ENCODE measurements at places on chromosomes 7 and 10.

- no peak for DNase-seq
Measured at GRCh38 chr7:72416846-72417245, 4.7 kb upstream of the CALN1 start.

- DNase-seq, result no peak
Measured at GRCh38 chr10:94193466-94193924, 169.2 kb downstream of the NOC3L start.

DNA sequence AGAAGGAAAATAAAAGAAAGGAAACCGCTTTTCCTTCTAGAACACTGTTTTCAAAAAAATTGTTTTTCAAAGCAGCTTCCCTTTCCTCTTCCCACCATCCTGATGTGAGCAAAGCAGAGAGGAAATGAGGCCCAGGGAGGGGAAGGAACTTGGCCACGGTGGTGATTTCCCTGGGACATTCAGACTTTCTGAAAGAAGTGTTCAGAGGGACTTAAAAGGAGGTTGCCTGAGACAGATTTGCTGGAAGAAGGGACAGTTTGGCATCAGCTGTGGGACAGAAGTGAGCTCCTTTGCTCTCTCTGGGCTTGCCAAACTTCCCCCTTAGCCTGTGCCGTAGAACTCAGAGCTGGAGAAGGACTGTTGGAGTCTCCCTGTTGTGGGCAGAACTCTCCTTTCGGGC is 30.3 kb downstream of the ADCYAP1R1 start:
- no peak for DNase-seq

GRCh38 chr7:118009419-118009818 is 136.2 kb upstream of the CTTNBP2 start:
- DNase-seq, result no peak

DNA sequence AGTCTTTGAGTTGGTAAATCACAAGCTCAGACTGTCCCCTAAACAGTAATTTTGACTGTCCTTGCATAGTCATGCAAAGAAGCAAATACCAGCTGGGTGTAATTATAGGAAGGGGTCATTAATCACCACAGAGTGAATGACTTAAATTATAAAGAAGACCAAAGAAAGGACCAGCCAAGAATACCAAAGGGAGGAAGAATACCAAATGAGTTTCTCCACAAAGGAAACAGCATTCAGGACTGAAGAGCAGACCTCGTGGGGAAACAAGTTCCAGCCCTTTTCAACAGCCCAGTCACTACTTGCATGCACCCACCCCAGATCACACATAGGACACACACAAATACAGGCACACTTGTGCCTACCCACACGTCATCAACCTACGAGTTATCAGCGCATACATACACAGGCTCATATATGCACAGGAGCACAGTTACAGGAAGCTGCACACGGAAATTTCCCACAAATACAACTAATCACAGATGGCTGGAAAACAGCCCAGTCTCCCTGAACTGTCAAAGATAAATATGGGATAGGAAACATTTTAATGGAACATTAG is 77.6 kb downstream of the DENND2A start:
- DNase-seq, result no peak

GRCh38 chr10:80167471-80168161 is 35.1 kb downstream of the PLAC9 start:
- no peak for DNase-seq

GRCh38 chr10:74677951-74678350 is 148.4 kb upstream of the KAT6B start:
- no peak for DNase-seq

GRCh38 chr7:39509436-39509835 is 56.8 kb upstream of the YAE1 start:
- DNase-seq, result no peak

DNA sequence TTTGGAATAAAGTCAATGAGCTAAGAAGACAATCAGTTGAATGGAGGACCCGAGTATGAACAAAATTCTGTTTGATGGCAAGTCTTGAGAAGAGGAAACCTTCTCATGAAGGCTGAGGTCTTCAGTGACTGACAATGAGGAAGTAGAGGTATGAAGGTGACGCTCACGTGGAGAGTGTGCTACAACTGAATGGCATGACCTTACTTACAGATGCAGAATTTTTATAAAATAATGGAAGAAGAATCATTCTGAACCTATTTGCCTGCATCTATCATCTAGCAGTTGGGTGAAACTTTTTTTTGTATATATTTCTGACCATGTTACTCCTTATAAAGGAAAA is 19.4 kb upstream of the SP4 start:
- no peak for DNase-seq

DNA sequence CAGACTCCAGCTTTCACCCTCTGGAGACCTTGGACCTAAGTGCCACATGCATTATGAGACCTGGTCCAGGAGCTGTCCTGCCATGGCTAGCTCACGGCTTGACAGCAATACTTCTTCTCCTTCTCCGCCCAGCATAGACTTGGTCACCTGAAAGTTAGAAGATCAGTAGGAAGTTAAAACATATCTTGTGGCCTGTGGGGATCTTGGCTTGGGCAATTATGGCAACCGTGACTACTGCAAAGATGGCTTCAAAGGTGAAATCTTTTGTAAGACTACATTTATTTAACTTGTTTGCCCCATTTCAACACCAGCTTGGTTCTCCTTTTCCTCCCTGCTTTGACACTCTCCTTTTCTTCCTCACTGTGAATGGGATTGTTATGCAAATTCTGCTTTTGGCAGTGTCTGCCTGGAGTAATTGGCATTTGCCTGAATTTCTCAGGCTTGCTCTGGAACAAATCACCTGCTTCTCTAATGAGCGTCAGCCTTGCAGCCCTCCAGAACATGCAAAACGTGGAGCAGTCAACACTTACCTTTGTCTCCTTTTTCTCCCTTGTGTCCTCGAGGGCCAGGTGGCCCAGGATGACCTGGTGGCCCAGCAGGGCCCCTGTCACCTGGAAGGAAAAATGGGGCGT is 53.4 kb downstream of the COL17A1 start:
- DNase-seq, result no peak

- DNase-seq, result peak; percentile 24
Measured at GRCh38 chr10:7546385-7546967, 120.3 kb downstream of the ITIH5 start.

GRCh38 chr7:130297628-130298543 is 4.9 kb downstream of the CPA4 start:
- DNase-seq, result no peak

Measured in SK-N-DZ (cell line).